ENCODE measurements at places on chromosomes 4 and X.

GRCh38 chrX:97021680-97022079, 138.0 kb downstream of the RPA4 start:
- no peaks in the 10 kb centered on the region for H3K4me1 ChIP-seq
- no peak overlapping the region for H3K4me3 ChIP-seq

- H3K4me1 ChIP-seq: no peaks in the 10 kb centered on the region
- H3K4me3 ChIP-seq: no peak overlapping the region
- H3K27ac ChIP-seq: no peak overlapping the region
- no peaks in the 10 kb centered on the region for H3K27me3 ChIP-seq
- no peaks in the 10 kb centered on the region for H3K36me3 ChIP-seq
Observed at GRCh38 chr4:22988526-22988925, 295.8 kb downstream of the GBA3 start.

GRCh38 chrX:10008483-10009056, 41.4 kb downstream of the CLDN34 start:
- H3K27ac ChIP-seq: no peak overlapping the region
- no peaks in the 10 kb centered on the region for H3K36me3 ChIP-seq
- H3K27me3 ChIP-seq: no peaks in the 10 kb centered on the region
- no peaks in the 10 kb centered on the region for H3K4me1 ChIP-seq
- DNase-seq: no peak

DNA sequence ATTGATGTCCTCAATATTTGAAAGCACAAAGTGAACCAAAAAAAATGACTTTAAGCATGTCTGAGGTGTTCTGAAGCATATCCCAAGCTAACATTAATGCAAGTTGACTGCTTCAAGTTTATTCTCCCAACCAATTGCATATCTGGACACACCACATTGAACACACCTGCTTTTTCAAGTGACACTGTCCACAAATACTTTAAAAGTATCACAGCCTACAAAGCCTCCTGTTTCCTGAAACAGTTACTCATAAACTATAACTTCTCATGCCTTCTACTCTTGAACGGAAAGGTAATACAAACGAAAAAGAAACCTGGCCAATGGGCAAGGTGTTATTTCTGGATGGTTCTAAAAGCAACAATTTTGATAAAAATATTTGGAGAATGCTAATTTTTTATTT, 1.1 kb downstream of the CDKL2 start:
- DNase-seq: no peak
- no peaks in the 10 kb centered on the region for H3K27me3 ChIP-seq
- H3K4me3 ChIP-seq: no peak overlapping the region
- H3K36me3 ChIP-seq: no peaks in the 10 kb centered on the region

DNA sequence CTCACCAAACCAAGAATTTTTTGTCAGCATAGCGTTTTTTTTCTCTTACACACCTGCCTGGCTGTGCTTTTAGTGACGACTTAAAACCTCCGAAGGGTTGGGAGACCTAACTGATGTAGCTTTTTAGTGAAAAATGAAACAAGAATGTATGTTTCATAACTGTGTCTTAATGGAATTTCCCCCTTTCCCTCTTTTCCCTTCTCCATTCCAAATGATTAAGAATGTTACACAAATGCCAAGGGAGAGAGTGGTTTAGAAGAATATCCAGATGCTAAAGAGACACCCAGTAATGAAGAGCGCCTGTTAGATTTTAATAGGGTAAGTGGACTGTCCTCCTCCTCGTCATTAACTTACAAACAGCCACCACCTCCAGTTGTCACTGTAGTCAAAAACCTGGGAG, 33.2 kb upstream of the TBC1D14 start:
- H3K36me3 ChIP-seq: peaks cover 49% of the 10 kb centered on the region
- no peaks in the 10 kb centered on the region for H3K27me3 ChIP-seq
- H3K4me3 ChIP-seq: no peak overlapping the region
- H3K27ac ChIP-seq: no peak overlapping the region
- no peak for DNase-seq

DNA sequence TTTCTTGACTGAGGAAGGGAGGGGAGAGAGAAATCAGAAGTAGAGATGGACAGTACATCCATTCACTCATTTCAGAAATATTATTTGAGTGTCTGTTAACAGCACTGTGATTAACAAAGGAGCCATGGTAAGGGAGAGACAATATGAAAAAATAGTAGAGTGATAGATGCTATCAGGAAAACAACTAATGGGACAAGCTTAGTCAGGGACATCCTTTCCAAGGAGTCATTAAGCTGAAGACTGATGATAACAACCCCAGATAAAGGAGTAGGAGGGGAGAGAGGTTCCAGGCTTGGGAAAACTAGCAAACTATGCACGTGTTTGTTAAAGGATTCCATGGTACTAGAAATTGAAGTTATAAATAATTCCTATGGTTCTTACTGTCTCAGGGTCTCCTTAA, 122.2 kb downstream of the CBR4 start:
- peaks cover 27% of the 10 kb centered on the region for H3K36me3 ChIP-seq
- no peak overlapping the region for H3K4me3 ChIP-seq
- H3K4me1 ChIP-seq: peaks cover 44% of the 10 kb centered on the region

- H3K4me3 ChIP-seq: no peak overlapping the region
- H3K36me3 ChIP-seq: no peaks in the 10 kb centered on the region
- no peaks in the 10 kb centered on the region for H3K27me3 ChIP-seq
- H3K27ac ChIP-seq: no peak overlapping the region
- peaks cover 7% of the 10 kb centered on the region for H3K4me1 ChIP-seq
- no peak for DNase-seq
Observed at GRCh38 chr4:42482516-42483327, 85.4 kb downstream of the SHISA3 start.

- DNase-seq: no peak
- H3K27ac ChIP-seq: no peak overlapping the region
- H3K4me3 ChIP-seq: no peak overlapping the region
- no peaks in the 10 kb centered on the region for H3K4me1 ChIP-seq
- H3K36me3 ChIP-seq: no peaks in the 10 kb centered on the region
- H3K27me3 ChIP-seq: no peaks in the 10 kb centered on the region
Observed at GRCh38 chrX:15413101-15413500, 28.9 kb upstream of the VEGFD start.

DNA sequence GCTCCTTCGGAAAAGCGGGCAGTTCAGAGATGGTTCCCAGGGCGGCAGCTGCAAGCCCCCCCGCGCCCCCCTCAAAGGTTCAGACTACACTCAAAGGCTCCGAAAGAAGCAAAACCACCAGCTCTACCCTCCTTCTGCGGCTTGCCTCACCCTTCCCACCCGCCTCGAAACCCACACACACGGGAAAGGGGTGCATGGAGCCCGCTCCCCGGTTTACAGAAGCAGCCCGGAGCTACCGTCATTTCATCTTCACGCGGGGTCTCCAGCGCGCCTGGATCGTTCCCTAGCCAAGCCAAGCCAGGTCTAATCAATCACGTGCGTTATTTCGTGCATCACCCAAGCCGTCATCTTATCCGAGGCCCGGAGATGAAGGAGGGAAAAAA, 1.2 kb downstream of the NLGN4X start:
- no peak overlapping the region for H3K27ac ChIP-seq
- no peaks in the 10 kb centered on the region for H3K27me3 ChIP-seq
- peaks cover 11% of the 10 kb centered on the region for H3K4me1 ChIP-seq
- no peaks in the 10 kb centered on the region for H3K36me3 ChIP-seq

- H3K4me3 ChIP-seq: no peak overlapping the region
- H3K27ac ChIP-seq: no peak overlapping the region
- H3K36me3 ChIP-seq: no peaks in the 10 kb centered on the region
- no peaks in the 10 kb centered on the region for H3K4me1 ChIP-seq
Observed at GRCh38 chrX:101973066-101973465, 41.2 kb upstream of the ZMAT1 start.

GRCh38 chrX:38768079-38768478, 33.2 kb upstream of the MID1IP1 start:
- no peak overlapping the region for H3K4me3 ChIP-seq
- no peaks in the 10 kb centered on the region for H3K27me3 ChIP-seq
- H3K27ac ChIP-seq: no peak overlapping the region
- H3K36me3 ChIP-seq: no peaks in the 10 kb centered on the region
- no peak for DNase-seq

Data from vagina (tissue), 2 donors.